ENCODE measurements at places on chromosomes 16 and 17.
A peak's percentile ranks its signal among the peaks of the same experiment; 100 is the strongest.

DNA sequence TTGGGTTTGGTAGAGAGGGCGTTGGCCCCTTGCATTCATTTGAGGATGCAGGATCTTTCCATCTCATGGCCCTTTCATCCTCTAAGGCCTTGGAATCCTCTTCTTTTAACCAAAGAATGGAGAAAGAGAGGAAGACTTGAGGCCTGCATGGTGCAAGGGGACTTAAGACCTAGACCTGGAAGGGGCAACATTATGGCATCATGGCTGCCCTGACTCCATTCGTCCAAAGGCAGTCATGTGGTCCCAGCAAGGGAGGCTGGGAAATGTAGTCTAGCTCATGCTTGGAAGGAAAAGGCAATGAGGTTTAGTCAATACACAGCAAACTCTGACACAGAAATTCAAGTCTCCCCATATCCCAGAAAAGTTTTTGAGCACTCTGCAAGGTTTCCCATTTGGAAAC, 30.7 kb upstream of the CDRT4 start:
- DNase-seq, result no peak

- no peak for DNase-seq
Measured at GRCh38 chr17:34721326-34721725, 141.9 kb downstream of the TMEM132E start.

- DNase-seq, result no peak
Measured at GRCh38 chr16:67257486-67258160, 8.8 kb downstream of the SLC9A5 start.

DNA sequence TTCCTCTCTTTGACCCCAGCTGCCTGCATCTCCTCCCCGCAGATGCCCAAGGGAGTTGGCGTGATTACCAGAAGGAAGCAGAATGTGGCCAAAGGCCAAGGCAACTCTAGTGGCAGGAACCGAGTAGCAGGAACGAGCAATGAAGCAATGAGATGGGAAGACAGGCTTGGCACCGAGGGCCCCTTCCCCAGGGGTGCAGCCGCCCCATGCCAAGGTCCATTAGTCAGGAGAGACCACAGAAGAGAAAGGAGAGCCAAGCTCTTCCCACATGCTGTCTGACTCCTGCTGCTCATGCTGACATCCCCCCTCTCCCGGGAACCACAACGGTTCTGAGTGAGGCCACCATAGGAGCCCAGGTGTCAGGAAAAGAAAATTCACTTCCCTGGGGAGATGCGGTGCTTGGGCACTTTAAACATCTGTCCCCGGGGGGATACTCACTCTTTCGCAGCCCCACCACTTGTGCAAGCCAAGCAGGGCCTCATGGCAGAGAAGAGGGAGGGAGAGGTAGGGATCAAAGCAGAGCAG, 67.4 kb downstream of the MYO18A start:
- peak; percentile 42 for DNase-seq

- no peak for DNase-seq
Measured at GRCh38 chr16:89277641-89278341, 60.3 kb downstream of the ZNF778 start.

DNA sequence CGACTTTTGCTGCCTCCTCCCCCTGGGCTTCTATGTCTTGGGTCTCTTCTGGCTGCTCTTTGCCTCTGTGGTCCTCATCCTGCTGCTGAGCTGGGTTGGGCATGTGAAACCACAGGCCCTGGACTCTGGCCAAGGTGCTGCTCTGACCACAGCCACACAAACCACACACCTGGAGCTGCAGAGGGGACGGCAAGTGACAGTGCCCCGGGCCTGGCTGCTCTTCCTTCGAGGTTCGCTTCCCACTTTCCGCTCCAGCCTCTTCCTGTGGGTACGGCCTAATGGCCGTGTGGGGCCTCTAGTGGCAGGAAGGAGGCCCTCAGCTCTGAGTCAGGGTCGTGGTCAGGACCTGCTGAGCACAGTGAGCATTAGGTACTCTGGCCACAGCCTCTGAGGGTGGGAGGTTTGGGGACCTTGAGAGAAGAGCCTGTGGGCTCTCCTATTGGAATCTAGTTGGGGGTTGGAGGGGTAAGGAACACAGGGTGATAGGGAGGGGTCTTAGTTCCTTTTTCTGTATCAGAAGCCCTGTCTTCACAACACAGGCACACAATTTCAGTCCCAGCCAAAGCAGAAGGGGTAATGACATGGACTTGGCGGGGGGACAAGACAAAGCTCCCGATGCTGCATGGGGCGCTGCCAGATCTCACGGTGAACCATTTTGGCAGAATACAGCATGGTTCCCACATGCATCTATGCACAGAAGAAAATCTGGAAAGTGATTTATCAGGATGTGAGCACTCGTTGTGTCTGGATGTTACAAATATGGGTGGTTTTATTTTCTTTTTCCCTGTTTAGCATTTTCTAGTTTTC, 2.3 kb downstream of the GP1BA start:
- DNase-seq, result no peak

DNA sequence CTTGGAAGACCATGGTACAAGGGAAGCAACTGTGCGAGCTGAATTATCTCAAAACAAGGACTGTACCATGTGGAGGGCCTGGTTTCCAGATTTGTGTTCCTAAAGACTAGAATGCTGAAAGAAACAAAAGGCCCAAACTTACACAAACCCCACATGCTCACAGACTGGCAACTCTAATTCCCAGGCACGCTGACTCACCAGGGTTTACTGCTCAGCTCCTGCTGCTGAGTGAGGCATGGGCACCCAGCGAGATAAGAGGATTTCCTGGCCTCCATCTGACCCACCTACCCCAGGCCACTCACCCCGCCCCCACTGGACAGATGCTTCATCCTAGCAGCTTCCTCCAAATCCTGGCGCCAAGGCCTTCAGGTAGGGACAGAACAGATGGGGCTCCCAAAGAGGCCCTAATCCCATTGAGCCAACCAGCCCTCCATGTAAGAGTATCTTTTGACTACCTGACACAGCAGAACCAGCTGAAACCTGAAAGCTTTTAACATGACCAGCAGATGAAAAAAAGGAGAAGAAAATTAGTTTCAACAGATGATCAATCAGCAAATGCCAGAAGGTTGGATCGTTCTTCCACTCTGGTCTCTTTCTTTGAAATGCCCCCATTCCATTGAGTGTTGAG, 33.9 kb downstream of the DCUN1D3 start:
- DNase-seq, result peak; percentile 49

DNA sequence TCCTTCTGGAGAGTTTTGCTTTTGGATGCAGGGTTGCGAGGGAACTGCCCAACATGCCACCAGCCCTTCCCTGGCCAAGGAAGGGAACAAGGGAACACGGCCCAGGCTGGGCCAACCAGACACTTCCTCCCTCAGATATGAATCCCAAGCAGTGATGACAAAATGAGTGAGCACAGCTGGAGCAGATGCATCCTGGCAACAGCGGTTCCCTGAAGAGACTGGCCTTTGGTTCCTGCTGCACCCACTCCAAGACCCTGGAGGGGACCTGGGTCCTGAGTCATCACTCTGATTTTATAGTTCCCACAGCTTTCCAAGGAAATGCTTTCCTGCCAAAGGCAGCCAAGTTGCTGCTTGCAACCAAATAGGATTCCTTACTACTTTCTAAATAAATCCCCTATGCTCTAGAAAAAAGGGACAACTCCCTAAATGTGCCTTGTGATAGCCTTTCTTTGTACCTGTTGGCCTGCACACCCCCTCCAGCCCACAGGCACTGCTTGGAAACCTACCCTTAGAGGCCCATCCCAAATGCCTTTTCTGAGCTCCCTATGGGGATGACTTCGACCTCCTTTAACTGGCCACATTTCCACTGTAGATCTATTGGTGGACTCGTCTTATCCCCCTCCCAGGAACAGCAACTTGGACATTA, 5.3 kb downstream of the ST3GAL2 start:
- DNase-seq, result no peak

DNA sequence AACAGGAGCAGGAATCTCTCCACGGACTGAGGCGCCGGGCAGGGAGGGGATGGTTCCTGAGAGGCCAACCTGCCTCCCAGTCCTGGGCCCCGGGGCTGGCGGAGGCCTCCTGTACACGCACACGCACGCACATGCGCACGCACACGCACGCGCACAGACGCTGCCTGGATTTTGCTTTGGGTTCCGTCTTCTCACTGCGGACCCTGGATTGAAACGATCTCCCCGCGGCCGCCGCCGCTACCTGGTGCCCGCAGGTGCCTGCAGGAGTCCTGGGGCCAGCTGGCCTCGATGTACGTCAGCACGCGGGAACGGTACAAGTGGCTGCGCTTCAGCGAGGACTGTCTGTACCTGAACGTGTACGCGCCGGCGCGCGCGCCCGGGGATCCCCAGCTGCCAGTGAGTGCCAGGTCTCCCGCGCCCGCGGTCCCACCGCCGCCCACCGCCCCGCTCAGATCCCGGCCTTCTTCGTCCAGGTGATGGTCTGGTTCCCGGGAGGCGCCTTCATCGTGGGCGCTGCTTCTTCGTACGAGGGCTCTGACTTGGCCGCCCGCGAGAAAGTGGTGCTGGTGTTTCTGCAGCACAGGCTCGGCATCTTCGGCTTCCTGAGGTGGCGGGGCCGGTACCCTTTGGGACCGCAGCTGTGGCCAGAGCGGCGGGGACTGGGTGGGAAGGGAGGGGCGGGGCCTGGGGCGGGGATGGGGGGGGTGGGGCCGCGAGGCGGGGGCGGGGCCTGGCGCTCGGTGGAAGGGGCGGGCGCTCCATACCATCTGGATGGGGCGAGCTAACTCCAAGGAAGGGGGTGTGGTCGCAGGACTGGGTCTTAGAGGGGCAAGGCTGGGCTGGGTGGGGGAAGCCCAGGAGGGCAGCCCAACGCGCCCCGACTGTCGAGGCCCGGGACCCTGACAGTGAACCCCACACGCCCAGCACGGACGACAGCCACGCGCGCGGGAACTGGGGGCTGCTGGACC, 12.3 kb downstream of the CES4A start:
- no peak for DNase-seq

GRCh38 chr16:1470481-1471251, 4.2 kb downstream of the CLCN7 start:
- no peak for DNase-seq

GRCh38 chr16:83392743-83393142, 415.0 kb upstream of the HSBP1 start:
- no peak for DNase-seq

- DNase-seq, result no peak
Measured at GRCh38 chr17:82056729-82057621, 5.3 kb downstream of the GPS1 start.

DNA sequence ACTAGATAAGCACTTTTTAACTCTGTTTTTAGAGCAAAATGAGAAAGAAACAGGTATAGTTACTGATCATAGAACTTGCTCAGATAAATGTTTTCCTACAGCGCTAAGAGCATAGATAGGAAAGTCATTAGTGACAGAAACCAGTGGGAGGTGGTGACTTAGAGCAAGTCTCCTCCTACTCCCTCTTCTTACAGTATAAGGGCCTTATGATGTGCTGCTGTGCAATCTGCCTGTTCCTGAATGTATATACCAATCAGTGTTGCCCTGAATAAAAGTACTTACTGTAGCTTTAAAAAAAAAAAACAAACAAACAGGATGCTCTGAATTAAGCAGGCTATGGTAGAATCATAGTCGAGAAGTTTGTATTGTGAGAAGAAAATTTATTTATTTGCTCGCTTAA, 23.3 kb upstream of the RASL10B start:
- DNase-seq, result no peak

GRCh38 chr16:20799599-20799998, 6.7 kb downstream of the ERI2 start:
- no peak for DNase-seq

DNA sequence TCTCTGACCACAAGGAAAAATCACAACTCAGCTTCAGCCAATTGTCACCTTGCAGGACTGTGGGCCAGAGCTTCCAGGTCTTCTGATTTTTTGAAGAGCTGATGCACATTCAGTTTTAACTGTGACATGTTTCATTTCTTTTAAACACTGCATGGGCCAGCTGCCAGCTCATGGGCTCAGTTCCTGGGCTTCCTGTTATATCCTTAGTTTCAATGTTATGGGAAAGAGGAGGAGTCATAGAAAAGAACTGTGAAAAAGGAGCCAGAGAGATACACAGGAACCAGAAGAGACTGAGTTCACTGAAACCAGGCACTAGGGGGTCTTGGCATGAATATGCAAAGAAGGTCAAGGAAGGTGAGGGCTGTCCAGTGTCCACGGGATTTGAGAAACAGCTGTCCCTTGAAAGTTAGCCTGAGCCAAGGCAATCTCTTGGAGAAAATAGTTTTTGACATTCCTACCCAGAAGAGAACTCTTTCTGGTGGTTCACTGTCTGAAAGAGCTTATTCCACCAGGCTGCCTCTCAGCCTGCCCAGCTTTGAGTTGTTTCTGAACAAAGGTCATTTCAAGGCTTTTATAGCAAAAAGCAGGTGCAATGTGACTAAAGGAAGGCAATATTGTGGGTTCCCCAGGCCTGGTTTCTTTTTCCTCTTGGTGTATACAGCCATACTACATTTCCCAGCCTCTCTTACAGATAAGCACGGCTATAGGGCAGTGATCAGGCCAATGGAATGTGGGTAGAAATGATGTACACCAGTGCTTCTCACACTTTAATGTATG, 10.5 kb downstream of the PDILT start:
- DNase-seq, result no peak

- no peak for DNase-seq
Measured at GRCh38 chr17:68710976-68711375, 109.8 kb upstream of the FAM20A start.

- DNase-seq, result no peak
Measured at GRCh38 chr17:31431098-31431851, 39.8 kb downstream of the RAB11FIP4 start.

GRCh38 chr16:87348616-87349157, 31.5 kb upstream of the C16orf95 start:
- DNase-seq, result no peak

DNA sequence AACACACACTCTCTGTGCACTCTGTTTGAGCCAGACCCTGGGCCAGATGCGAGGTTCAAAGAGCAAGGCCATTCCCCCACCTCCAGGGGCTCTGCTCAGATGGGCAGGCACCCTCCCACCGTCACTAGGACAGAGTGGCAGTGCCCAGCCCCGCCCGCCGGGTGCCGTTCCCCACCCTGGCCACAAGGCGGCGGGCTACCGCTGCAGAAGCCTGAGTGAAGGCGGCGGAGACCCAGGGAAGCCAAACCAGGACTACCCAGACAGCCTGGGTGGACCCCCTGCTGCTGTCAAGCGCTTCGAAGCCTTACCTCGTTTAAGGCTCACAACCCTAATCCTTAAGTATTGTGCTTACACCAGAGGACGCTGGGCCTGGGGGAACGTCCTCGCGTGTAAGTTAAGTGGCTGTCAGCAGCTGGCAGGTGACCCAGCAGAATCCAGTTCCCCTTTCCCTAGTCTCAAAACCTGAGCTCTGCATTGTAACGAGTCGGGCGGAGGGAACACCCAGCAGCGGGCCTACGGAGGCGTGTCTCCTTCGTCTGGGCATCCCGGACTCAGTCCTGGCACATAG, 4.5 kb downstream of the ARHGAP27 start:
- peak; percentile 36 for DNase-seq

DNA sequence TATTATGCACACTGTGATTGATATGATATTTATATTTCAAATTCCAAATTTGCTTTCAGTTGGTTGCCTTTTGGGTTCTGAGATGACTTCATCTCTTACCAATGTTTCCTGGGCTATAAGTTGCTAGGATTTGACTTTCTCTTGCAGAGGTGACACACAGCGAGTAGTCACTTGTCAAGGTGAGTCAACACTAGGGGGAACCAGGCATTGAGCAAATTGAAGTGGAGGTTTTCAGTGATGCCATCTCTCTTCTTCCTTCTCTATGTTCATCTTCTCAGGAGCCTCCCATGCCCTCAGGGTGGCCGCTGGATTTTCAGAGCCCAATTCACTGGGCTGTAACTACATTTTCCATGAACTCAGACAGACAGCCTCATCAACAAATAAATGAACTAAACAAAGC, 6.0 kb upstream of the CPD start:
- DNase-seq, result no peak

- no peak for DNase-seq
Measured at GRCh38 chr17:74541176-74542111, 4.5 kb downstream of the CD300C start.
